ENCODE measurements at places on chromosomes 7 and 10.

DNA sequence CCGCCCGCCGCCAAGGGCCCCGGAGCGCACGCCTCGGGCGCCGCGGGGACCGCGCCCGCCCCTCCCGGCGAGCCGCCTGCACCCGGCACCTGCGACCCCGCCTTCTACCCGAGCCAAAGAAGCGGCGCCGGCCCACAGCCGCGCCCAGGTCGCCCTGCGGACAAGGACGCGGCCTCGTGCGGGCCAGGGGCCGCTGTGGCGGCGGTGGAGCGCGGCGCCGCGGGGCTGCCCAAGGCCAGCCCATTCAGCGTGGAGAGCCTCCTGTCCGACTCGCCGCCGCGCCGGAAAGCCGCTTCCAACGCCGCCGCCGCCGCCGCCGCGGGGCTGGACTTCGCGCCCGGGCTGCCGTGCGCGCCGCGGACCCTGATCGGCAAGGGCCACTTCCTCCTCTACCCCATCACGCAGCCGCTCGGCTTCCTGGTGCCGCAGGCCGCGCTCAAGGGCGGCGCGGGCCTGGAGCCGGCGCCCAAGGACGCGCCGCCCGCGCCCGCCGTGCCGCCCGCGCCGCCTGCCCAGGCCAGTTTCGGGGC lies 3.5 kb downstream of the UNCX start:
- no peak for DNase-seq

GRCh38 chr7:131897790-131898165 lies 341.4 kb upstream of the PODXL start:
- no peak for DNase-seq

DNA sequence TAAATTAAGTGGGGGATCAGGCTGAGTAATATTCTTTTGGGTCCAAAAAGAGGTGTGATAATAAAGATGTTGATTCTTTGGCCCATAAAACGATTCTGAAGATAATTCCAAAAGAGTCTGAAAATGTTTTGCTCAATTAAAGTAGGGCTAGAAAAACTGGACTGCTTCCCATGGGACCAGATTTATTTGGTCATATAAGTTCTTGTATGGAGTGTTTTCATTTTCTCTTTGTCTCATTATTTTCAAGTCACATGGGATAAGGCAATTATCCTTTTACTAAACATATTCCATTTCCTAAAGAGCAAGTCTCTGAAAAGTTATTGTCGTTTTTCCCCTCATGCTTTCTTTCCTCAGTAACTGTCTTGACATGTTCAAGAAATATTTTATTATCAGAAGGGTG lies 41.5 kb downstream of the CDK6 start:
- no peak for DNase-seq

DNA sequence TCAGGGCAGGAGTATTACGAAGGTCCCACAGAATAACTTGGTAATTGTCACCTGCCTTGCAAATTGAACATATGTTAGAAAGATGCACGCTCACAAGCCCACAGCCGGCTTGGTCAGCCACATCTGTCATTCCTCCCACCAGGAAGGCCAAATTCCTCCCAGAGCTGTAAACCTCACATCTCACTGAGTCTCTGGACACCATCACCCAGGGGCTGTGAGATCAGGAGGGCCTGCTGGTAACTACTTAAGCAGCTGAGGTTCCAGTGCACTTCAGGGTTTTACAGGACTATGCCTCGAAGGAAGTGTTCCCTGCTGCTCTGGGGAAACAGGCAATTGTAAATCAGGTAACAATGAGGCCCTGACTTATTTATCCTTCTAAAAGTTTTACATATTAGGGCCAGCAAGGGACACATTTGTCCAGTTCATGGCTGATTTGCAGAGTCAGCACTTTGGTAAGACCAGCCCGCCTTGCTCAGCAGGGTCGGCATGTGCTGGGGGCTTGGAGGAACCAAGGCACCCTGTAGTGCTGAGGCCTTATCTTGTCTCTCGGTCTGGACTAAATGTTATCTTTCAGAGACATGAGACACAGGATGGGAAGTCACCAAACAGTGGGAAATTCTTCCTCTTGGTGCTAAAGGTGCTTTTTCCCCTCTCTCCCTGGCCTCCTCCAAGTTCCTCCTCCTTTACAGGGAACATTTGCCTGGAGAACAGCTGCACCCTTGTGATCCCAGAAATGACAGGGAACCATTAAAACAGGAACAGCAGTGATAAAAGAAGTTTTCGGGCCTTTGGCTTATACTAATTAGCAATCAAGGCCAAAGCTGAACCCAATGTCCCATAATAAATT lies 34.3 kb downstream of the PYROXD2 start:
- no peak for DNase-seq

GRCh38 chr7:28155019-28155660 lies 25.5 kb downstream of the JAZF1 start:
- no peak for DNase-seq

GRCh38 chr10:79189853-79190435 lies 121.2 kb downstream of the ZMIZ1 start:
- no peak for DNase-seq
